Activated T-helper 1 cell treated with anti-CD3 and anti-CD28 coated beads, Interleukin-2, amount 50 U/mL, for 16 hours (primary cell): ENCODE measurements at places on chromosomes 12 and 14.

DNA sequence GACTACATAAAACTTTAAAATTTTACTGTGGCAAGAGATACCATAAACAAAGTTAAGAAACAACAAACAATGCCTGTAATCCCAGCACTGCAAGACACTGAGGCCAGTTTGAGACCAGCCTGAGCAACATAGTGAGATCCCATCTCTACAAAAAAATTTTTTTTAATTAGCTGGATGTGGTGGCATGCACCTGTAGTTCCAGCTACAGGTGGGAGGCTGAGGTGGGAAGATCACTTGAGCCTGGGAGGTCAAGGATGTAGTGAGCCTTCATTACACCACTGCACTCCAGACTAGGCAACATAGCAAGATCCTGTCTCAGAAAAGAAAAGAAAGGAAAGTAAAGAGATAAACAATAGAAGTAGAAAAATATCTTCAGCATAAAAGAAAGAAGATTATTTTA is 3.3 kb upstream of the TEX52 start:
- no peak for DNase-seq

- DNase-seq = no peak
Measured at GRCh38 chr14:26594756-26595545, 2.9 kb downstream of the NOVA1 start.

DNA sequence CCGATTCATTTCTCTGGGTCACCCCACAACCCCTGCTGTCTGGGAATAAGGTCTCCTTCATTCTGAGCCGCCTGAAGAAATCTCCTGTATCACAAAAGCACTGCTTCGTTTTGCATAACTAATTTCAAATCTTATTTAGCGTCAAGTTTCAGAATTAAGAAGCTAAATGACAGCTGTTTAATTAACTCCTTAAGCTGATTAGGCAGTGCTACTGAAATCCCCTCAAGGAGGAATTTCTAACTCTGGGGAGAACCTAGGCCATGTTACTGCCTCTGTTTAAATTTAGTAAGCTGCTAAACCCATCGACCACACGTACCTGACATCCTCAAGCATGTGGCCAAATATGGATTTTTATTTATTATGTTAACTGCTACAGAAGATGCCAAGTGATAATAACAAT is 373.6 kb downstream of the GLT1D1 start:
- no peak for DNase-seq

- DNase-seq = no peak
Measured at GRCh38 chr14:89013098-89013504, 188.7 kb downstream of the TTC8 start.

GRCh38 chr14:68283378-68284123 is 464.0 kb downstream of the RAD51B start:
- DNase-seq = peak; percentile 8

- DNase-seq = no peak
Measured at GRCh38 chr12:60112763-60113162, 516.9 kb downstream of the SLC16A7 start.

DNA sequence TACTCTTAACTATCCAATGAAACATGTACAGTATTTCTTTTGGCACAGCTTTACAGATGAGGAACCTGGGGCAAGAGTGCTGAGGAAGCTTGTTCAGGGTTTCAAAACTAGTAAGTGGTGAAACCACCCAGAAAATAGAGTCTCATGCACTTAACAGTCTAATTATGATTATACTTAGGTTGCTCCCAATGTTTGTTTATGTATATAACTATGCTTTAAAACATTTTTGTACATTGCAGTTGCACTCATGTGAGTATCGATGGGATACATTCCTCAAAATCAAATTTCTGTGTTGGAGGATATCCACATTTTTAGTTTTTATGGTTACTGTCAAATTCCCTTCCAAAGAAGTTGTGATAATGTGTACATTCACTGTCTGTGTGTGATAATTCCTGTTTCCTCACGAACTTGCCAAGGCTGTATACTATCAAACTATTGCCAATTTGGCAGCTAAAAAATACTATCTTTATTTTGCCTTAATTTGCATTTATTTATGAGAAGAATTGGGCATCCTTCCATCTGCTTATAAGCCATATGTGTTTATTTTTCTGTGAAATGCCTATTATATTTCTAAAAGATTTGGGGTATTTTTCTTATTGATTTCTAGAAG is 143.9 kb upstream of the SSTR1 start:
- no peak for DNase-seq

- no peak for DNase-seq
Measured at GRCh38 chr14:88029500-88029899, 24.6 kb downstream of the GPR65 start.

- no peak for DNase-seq
Measured at GRCh38 chr12:49358483-49359141, 8.7 kb upstream of the SPATS2 start.

- DNase-seq = no peak
Measured at GRCh38 chr14:34872822-34873588, 2.2 kb downstream of the BAZ1A start.

DNA sequence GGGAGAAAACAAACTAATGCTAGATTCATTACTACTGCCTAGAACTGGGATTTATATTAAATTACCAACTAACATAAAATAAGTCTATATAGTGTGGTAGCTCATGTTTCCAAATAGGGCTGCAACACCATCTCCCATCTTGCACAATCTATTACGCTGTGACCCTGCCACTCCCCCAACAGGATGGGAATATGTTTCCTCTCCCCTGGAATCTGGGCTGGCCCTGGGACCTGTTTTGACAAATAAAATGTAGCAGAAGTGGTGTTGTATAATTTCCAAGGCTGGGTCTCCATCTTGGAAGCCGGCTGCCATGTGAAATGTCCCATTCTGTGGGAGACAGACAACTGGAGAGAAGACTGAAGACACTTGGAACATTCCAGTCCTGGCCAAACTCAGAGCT is 45.6 kb upstream of the FERMT2 start:
- no peak for DNase-seq

DNA sequence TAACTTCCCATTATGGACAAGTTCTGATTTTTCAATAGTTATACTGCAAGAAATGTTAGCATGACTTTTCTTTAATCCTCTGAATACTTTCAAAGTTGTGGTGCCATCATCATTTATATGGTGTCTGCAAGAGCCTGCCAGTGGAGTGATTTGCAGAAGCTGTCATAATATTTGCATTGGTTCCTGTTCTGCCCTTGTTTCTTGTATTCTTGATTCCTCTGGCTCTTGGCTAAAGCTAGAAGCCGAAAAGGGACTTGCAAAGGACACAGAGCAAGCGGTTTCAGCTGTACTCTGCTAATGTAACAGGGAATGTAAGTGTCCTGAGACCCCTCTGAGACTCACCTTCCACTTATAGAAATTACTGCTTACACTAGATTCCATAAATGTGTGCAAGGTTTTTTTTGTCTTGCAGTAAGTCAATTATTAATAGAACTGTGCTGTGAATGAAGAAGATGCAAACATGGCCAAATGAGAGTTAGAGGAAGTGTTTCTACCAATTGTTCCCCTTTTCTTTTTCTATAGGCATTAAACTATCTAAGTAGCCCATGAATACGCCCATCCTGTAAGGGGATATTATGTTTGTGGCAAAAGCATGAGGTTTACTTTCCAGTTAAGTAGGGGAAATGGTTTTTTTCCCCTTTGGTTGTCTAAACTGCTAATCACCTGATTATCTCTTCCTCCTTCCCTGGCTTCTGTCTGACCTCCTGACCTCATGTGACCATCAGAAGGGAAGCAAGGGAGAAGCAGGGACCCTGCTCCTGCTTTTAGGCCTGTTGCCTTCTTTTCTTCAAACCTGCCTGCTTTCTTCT is 5.3 kb downstream of the DYRK4 start:
- DNase-seq = no peak

DNA sequence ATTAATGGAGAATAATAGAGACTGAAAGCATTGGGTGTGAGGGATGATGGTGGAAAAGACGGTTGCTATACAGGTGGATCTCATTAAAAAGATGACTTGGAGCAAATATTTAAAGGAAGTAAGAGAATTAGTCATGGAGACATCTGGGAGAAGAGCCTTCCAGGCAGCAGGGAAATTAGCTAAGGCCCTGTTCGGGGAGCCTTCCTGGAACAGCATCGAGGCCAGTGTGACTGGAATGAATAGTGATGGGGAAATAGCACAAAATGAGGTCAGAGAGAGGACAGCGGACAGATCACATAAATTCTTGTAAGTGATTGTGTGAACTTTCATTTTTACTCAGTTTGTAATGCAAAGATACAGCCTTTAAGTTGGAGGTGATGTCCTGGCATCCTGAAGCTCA is 842.3 kb downstream of the SLC6A15 start:
- no peak for DNase-seq

DNA sequence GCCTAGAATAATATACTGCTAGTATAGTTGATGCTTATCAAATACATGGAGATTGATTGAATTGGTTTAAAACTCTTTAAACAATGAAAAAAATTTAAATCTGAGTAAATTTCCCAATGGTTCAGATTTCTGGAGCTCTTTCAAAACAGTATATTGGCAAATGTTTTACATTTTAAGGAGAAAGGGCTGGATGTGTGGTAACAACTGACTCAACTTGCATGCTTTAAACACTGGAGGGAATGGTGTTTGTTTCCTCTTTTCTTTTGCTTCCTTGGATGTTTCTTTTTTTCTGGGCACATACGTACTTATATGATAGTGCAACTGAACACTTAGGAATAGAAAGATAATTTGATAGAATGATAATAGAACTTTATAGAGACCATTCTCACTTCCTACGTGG is 73.8 kb upstream of the RFX4 start:
- DNase-seq = no peak

- no peak for DNase-seq
Measured at GRCh38 chr14:56855891-56856461, 45.7 kb upstream of the OTX2 start.

GRCh38 chr12:71230542-71230941 is 72.7 kb upstream of the TSPAN8 start:
- no peak for DNase-seq

DNA sequence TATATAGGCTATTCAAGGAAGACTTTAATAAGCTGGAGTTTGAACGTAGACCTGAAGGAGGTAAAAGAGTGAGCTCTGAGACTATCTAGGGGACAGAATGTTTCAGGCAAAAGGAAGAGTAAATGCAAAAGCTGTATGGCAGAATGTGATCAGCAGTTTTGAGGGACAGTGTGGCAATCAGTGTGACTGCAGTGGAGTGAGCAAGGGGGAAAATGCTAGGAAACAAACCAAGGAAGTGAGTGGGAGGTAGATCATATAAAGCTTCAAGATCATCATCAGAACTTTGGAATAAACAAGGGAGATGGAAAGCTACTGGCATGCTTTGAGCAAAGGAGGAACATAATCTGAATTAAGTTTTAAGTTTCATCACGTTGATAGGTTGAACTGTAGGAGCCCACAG is 67.5 kb upstream of the BTG1 start:
- DNase-seq = no peak

DNA sequence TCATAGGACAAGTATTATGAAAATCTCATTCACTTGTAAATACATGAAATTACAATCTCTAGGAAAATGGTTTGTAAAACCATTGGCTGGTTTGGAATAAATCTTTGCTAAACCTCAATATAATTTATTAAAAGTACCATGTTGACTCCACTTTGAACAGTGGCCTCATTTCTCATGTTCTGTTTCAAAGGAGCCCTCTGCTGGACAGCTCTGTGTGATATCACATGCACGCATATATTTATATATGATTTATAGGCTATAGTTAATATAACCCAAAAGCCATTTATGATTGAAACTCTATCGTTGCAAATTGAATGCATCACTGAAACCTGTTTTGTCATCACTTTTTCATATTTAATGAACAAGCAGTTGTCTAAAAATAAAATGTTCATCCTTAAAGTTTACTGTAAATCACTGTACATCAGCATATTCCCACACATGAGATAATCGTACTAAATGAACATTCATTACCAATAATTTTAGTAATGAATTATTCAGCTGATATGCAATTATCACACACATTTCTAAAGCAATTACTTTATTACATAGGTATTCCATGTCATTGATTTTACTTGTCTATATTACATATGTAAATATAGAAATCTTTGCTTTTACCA is 493.8 kb downstream of the NPAS3 start:
- DNase-seq = no peak

DNA sequence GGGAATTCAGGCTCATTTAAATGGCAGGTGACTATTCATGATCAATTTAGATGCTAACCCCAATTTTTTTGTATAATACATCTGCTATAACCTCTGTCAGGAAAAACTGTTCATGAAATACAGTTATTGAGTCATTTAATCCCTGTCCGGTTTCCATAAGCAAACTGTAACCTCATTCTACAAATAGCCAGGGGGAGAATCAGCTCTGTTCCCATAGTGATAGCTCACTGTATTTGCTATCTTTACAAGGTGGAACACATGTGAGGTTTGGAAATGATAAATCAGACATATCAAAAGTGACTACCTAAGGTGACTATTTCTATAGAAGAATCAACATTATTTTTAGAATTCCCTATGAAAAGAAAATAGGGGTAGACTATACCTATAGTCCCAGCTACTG is 38.6 kb upstream of the VPS33A start:
- no peak for DNase-seq

- DNase-seq = no peak
Measured at GRCh38 chr12:32734952-32735351, 20.7 kb downstream of the YARS2 start.

GRCh38 chr12:40989785-40990184 is 198.3 kb upstream of the PDZRN4 start:
- DNase-seq = no peak
